ENCODE measurements at places on chromosomes 7 and 10. TPM values are rescaled to one million over a fixed set of nuclear protein-coding genes. Genes with fewer than 3 reads are reported as not detected.
A peak's percentile ranks its signal among the peaks of the same experiment; 100 is the strongest.

- peak overlapping the region; percentile 99 for H3K27ac ChIP-seq
- H3K4me1 ChIP-seq: peaks cover 45% of the 10 kb centered on the region
- peak overlapping the region; percentile 79 for H3K4me3 ChIP-seq
- peak; percentile 86 for DNase-seq
Observed at GRCh38 chr10:104300736-104301292, 31.8 kb downstream of the GSTO2 start.

- H3K4me3 ChIP-seq: no peak overlapping the region
- no peak overlapping the region for H3K27ac ChIP-seq
- DNase-seq: no peak
- no peaks in the 10 kb centered on the region for H3K36me3 ChIP-seq
- H3K4me1 ChIP-seq: no peaks in the 10 kb centered on the region
Observed at GRCh38 chr7:136339464-136339863, 362.3 kb upstream of the MTPN start.

DNA sequence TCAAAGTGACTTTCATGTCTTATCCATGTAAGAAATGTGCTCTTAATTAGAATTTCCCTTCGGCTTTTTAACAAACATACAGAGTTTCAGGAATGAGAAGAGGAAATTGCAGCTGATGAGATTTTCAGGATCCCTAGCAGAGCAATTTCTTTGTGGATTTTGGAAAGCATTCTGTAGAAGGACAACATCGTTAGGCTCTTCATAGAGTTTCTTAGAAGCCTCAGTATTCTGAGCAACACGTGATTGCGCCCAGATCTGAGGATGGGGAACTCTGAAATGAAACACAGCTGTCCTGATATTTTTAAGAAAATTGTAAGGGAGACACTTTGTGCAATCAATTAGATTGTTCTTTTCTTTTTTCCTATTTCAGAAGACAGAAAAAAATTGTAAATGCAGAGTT, 85.8 kb downstream of the LHFPL3 start:
- H3K27ac ChIP-seq: no peak overlapping the region
- H3K27me3 ChIP-seq: no peaks in the 10 kb centered on the region
- H3K36me3 ChIP-seq: no peaks in the 10 kb centered on the region
- H3K4me1 ChIP-seq: no peaks in the 10 kb centered on the region

DNA sequence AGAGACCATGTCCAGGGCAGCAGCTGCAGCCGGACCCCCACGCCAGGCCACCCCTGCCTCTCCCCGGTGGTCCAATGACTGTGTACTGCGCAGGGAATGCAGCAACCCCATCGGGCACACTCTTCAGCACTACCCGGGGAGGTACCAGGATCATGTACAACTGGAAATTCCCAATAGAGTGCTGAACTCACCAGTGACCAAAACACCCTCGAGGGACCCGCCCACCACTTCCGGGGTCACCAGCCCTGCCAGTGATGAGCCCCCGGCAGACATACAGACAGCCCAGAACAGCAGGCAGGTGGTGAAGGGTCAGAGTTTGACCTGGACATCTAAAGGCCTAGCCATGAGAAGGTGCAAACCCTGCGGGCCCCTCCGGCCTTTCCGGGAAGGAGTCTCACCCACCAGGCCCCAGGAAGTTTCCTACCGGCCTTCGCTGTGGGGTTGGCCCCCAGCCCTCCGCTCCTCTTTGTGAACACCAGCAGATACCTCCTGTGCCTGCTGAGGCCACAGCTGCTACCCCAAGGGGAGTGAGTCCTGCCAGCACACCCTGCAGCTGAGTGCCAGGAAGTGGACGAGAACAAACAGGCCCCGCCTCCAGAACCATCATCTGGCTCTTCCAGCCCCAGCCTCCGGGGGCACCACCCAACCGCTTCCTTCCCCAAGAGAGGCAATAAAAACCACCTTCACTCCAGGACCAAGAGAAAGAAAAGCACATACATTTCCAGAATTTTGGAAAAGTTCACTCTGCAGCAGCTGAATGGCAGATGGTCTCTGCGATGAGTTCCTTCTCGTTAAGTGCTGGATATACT, 5.0 kb upstream of the ANKRD61 start:
- H3K27me3 ChIP-seq: peaks cover 2% of the 10 kb centered on the region
- H3K27ac ChIP-seq: peak overlapping the region; percentile 22
- no peaks in the 10 kb centered on the region for H3K4me1 ChIP-seq
- no peak overlapping the region for H3K4me3 ChIP-seq
- H3K36me3 ChIP-seq: no peaks in the 10 kb centered on the region

CCL24 gene
- total RNA-seq: not detected

OR2AE1 gene
- 0.39 TPM for total RNA-seq

MYH16 gene
- not detected for total RNA-seq

CHST3 gene
- 0.83 TPM for total RNA-seq

All from glutamatergic neuron (in vitro differentiated cells).